ENCODE measurements at places on chromosomes 4 and X.

DNA sequence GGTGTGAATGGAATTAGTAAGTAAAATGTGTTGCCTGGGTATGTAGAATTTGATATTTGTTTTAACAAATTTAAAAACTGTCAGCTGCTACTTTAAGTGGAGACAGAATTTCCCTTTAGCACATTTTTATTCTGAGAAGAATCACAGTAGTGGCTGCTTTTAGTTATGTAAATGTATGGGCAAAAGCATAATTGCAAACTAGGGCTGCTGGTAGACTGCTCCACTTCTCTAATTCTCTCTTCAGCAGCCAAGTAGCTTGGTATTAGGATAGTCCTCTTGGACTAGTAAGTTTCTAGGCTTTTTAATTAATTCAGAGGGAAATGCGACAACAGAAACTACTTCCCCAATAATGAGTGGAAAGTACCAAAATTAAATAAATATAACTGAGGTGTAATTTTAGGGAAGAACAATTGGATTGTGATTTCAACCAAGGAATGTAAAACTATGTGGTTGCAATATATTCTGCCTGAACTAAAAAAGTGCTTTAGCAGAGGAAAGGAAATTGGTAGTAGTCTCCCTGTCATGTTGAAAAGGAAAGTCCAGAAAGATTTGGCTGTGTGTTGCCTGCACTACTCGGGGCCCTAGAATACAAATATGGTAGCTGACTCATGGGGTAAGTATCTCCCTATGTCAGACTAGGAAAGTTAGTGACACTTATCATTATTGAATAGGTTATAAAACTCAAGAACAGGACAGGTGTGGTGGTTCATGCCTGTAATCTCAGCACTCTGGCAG is 9.2 kb upstream of the EIF4E start:
- DNase-seq = no peak

GRCh38 chr4:84597450-84597849 is 14.5 kb downstream of the CDS1 start:
- DNase-seq = no peak

GRCh38 chrX:124619710-124620109 is 273.3 kb downstream of the SH2D1A start:
- no peak for DNase-seq

DNA sequence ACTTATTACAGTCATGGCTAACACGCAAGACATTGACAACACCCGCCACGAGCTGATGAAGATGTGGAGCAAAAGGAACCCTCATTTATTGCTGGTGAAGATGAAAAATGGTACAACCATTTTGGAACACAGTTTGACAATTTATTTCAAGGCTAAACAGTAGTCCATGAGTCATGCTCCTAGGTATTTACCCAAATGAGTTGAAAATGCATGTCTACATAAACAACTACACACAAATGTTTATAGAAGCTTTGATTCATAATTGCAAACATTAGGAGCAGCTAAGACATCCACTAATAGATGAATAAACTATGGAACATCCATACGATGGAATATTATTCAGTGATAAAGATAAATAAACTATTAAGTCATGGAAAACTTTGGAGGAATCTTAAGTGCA is 580.1 kb downstream of the RAPGEF2 start:
- no peak for DNase-seq

GRCh38 chrX:110561034-110561433 is 202.4 kb downstream of the RTL9 start:
- no peak for DNase-seq

- no peak for DNase-seq
Measured at GRCh38 chrX:37904833-37905232, 57.5 kb upstream of the DYNLT3 start.

- no peak for DNase-seq
Measured at GRCh38 chr4:94345266-94345665, 2.6 kb upstream of the HPGDS start.

GRCh38 chr4:170674176-170674575 is 584.4 kb upstream of the AADAT start:
- no peak for DNase-seq

GRCh38 chr4:1985780-1986577 is 22.8 kb downstream of the NELFA start:
- DNase-seq = peak; percentile 58

- DNase-seq = no peak
Measured at GRCh38 chrX:39261446-39262147, 460.3 kb downstream of the MID1IP1 start.

DNA sequence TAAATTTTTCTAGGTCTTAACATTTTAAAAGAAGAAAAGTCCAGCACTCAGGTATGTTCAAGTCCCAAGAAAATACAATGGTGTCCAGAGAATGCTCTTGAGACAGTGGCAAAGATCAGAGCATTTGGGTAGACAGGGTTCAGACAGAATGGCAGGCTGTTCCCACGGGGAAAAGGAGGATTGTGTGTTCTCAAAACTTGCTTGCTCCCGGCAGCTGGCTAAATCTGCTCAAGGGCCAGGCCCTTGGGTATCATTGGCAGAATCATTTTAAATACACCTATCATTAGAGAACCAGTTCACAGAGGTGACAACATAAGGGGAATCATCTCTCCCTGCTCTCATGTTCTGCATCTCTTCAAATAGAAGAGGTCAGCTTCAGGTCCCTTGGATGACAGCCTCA is 456.3 kb downstream of the DTHD1 start:
- no peak for DNase-seq

GRCh38 chrX:110146521-110146920 is 143.6 kb downstream of the TMEM164 start:
- DNase-seq = no peak

- no peak for DNase-seq
Measured at GRCh38 chrX:38679695-38680094, 118.4 kb downstream of the TSPAN7 start.

DNA sequence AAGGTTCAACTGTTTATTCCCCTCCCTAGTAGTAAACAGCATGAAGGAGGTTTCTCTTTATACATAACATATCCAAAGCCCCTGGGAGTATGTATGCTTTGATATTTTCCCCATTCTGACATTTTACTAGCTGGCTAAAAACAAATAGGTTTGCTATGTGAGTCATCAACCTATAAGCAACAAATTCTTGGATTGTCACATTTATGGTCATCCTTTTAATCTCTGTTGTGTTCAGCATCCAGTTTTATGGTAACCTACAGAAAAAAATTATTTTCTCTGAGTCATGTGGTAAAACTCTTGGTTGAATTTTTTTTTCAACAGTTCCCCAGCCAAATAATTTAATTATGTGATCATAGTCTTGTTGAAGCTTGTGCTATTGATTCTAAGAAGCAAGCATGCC is 734.1 kb downstream of the ADGRL3 start:
- no peak for DNase-seq

- no peak for DNase-seq
Measured at GRCh38 chr4:77960367-77960766, 96.8 kb upstream of the FRAS1 start.

DNA sequence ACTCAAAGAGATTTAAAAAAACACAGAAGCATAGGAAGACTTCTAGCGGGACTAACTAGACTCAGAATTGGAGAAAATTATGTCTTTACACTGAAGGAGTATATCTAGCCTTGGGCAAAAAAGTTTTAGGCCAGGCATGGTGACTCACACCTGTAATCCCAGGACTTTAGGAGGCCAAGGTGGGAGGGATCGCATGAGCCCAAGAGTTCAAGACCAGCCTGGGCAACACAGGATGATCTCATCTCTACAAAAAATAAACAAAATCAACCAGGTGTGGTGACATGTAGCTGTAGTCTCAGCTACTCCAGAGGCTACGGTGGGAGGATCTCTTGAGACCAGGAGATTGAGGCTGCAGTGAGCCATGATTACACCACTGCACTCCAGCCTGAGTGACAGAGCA is 99.5 kb downstream of the NEUROG2 start:
- no peak for DNase-seq

DNA sequence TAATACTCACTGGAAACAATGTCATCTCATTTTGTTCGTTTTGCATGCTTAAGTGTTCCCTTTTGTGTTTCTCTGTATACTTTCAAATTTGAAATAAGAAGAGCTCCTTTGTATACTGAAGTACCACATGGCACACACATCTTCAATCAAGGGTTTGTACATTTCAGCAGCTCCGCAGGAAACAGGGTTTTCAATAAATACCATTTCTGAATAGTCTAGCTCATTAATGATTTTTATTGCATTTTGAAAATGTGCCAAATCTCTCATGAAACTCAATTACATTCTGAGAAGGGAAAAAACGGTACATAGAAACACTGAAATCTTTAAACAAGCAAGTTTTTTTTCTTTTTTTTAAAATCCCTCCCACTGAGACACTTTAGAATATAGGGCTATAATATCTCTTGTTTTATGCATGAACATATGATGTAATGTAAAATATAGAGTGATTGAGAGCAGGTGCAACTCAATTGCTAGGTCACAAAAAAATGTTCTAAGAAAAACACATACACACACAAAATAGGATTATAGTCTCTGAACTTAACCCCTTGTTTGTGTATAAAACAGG is 914.2 kb upstream of the PCDH7 start:
- DNase-seq = no peak

DNA sequence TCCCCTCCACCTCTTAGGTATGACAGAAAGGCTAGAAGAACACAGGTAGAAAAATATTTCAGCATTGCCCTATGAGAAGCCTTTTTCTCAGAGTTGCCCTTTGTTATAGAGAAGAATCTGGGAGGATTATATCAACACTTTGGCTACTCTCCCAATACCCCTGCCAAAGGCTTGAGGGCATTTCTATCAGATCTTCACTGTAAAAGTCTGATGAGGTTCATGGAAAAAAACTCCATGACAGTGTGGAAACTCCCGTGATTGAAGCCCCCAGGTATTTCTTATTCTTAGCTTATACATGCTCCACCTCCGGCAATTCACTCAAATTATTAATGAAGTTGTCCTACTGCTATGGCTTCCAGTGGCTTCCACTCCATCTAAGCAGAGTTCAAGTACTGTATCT is 753.6 kb downstream of the CENPC start:
- DNase-seq = no peak

- DNase-seq = no peak
Measured at GRCh38 chr4:179415847-179416223, 1973.6 kb upstream of the AGA start.

- no peak for DNase-seq
Measured at GRCh38 chr4:95095348-95095974, 337.7 kb downstream of the BMPR1B start.

- no peak for DNase-seq
Measured at GRCh38 chrX:700936-701335, 70.3 kb downstream of the SHOX start.

- DNase-seq = no peak
Measured at GRCh38 chr4:95197353-95197752, 351.4 kb downstream of the UNC5C start.

- DNase-seq = no peak
Measured at GRCh38 chr4:1328267-1329155, 18.5 kb upstream of the UVSSA start.

GRCh38 chr4:79823148-79823763 is 249.8 kb downstream of the ANTXR2 start:
- no peak for DNase-seq

DNA sequence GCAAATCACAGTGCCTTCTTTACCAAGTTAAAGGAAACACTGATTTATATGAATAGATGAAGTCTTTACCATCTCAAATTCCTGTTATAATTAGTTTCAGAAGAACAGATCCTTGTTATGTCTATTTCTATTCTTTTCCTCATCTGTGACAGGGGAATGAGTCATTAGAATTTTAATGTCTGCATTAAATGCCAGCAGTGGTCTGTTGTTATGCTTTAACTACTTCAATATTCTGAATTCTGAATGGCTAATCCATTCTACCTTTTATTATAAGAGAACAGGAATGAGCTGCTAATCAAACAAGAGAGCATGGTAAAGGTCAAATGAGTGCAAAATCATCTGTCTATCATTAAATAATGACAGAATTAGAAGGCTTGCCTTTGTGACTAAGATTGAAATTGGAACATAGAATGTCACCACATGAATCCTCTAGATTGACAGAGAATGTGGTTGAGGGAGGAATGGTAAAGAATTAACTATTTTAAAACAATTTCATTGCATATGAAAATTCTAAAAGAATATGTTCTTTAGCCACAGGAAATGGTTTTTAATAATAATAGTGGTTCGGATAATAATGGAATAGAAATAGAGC is 935.5 kb downstream of the ADGRL3 start:
- DNase-seq = no peak

DNA sequence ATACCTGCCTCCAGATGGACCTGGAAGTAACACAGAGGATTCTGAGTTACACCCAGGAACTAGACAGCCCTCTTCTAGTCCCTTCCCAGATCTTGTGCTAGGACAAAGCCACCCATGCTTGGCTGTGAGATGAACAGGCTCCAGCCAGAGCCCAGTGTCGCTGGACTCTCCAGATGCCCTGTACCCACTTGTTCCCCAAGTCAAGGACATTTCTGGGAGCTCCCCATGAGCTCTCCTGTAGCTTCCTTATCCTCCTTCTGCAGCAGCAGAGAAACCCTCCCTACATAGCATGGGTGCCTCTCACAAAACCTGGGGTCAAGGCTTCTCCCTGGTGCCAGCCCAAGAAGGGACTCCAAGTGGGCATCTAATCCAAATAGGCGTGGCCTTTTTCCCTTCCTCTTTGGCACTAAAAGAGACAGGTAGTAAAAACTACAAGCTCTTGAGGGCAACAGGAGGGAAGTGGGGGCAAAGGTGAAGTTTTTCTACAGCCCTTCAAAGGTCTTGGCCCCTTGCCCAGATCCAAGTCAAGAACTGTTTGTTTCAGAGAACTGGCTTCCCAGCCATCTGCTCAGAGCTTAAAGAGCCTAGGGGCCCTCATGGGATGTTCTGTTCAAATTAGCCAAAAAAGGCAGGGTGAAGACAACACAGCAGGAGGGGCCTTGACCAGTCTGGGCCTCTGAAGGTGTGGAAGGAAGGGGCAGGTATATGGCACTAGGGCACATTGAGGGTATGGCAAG is 8.5 kb upstream of the ERCC6L start:
- DNase-seq = no peak

GRCh38 chrX:19592952-19593351 is 77.6 kb upstream of the MAP3K15 start:
- DNase-seq = no peak

GRCh38 chrX:71492231-71493065 is 40.5 kb upstream of the OGT start:
- DNase-seq = peak; percentile 72

DNA sequence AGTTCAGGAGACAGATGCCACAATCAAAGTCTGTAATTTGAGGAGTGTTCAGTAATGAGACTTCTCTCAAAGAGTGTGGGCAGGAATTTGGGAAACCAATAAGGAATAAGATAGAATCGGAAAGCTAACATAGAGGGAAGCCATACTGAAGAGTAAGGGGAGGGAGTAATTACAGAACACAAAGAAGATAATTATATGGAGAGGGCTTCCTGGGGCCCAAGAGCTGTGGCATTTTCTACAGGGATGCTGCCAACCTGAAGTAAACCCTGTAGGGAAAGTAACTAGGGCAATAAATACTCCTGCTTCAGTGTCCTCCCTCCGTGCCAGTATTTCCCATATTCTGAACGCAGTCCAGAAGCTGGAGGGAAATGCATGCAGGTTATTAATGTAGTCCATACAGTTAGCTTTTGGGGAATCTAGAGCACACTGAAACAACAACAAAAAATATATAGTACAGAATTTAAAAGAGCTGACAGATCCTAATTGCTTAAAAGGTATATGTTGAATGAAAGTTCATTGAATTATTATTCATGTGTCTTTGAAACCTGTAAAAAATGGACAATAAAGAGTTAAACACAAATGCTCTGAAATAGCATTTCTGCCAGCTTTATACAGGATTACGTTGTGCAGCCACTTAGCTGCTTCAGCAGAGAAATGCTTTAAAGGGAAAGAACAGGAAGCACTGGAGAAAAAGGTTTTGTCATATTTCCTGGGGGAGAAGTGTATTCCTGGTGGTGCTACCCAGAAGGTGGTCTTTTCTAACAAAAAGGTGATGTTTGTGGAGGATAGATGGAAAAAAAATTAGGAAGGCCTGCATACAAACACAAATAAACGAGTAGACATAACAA is 48.0 kb downstream of the CXXC4 start:
- DNase-seq = no peak

All from ascending aorta (tissue), 2 donors.